ENCODE measurements at places on chromosomes 2 and 18.

DNA sequence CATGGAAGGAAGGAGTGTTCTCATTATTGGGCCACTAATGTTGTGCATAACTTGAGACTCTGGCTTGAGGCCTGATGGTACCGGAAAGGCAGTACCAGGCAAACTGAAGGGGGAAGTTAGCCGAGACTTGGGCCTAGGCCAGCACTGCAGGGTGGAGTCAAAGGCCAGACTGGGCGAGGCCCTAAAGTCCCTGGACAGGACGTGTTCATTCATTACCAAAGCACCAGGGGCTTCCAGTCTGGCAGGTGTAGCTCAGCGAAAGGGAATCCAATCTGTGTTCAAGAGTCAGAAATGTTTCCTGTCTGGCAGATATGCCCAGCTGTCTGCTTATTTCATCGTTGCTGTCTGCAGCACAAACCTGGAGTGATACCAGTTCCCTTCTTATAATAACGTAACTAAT lies 4.7 kb upstream of the ITSN2 start:
- DNase-seq: no peak

DNA sequence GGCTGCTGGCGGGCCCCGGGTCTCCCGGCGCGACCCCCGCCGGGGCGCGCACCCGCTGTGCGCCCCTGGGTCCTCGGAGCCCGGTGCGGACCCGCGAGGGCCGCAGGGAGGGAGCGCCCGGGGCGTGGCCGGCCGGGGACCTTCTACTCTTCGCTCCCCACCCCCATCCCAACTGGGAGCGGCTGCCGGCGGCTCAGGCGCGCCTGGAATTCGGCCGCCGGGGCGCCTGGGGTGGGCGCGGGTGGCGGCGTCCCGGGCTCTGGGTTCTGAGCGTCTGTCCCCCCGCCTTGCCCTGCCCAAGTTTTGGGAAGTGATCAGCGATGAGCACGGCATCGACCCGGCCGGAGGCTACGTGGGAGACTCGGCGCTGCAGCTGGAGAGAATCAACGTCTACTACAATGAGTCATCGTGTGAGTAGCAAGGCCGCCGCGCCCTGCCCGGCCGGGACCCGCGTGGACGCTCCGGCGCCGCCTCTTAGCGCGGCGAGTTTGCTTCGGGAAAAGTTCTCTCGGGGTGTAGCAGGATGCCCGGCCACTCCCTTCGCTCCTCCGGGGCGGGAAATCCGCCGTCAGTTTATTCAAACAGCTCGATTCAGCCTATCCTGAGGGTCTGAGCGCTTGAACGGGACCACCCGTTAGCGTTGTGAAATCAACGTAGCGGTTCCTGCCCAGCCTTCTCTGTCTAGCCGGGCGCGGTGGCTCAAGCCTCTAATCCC lies 502 bp downstream of the TUBB6 start:
- DNase-seq: no peak

- DNase-seq: no peak
These were observed 8.9 kb downstream of the C1QL2 start for GRCh38 chr2:119149611-119150010.

DNA sequence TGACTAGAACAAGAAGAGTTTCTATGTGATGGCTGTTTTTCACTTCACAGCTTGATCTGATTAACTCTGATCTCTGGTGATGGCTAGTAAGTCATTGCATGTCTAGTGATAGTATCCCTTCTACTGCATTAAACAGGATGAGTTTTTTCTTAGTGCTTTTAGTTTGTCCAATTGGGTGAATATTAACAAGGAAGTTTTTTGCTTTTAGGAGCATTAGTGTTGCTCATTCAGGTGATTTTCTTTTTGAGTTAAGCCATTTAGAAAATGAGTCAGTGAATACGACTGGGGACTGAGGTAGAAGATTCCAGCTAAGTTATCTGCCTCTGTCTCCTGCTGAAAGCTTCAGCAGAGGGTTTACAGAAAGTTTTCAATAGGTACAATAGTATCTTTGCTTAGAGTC lies 306.7 kb downstream of the PIK3C3 start:
- no peak for DNase-seq

GRCh38 chr2:136081582-136082210 lies 36.3 kb downstream of the CXCR4 start:
- DNase-seq: no peak

GRCh38 chr2:46229134-46230063 lies 67.8 kb upstream of the EPAS1 start:
- DNase-seq: no peak

GRCh38 chr18:7568426-7568825 lies 1.3 kb downstream of the PTPRM start:
- no peak for DNase-seq

- no peak for DNase-seq
These were observed 156.1 kb downstream of the TPGS2 start for GRCh38 chr18:36672437-36673344.

DNA sequence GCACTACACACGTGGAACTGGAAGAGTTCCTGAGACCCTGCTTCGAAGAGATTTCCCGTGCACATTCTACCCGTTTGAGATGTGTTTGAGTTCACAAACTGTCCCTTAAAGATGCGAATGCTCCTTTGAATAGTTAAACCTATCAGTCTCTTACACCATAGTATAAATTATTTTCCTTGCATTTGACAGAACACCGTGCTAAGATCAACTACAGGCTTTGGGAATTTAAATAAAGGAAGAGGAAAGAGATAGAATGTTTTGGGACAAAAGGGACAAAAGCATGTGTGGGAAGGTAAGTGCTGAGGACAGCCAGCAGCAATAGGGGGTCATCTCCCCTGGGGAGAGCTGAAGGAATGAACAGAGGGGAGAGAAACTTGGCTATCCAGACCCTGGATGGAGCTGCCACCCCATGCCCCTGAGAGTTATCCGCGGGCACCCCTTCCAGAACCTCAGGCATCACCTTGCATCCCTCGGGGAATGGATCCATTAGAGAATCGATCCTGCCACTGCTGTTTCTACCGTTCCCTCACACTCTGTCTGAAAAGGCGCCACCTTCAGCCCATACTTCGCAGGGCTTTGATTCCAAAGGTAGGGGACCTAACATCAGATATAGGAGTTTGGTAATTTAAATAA lies 888 bp upstream of the ADCY3 start:
- DNase-seq: no peak

- DNase-seq: no peak
These were observed 354.1 kb downstream of the TXNL1 start for GRCh38 chr18:56284319-56284718.

DNA sequence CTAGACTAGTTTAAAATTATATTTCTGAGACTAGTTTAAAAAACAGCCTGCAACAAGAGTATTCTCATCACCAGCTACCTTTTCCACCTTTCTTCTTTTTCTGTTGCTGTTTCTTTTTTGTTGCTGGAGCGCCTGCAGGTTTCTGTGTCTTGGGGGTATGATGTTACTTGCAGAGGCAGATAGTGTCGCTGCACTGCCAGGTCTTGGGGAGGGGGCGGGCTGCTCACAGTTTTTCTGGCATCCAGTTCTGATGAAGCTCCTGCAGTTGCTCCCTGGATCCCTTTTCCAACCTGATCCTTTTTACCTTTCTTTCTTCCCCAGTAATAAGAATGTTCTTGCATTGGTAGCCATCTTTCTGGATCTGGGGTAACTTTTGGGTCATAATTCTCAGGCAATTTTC lies 8.0 kb upstream of the C18orf32 start:
- DNase-seq: no peak
